ENCODE measurements at places on chromosomes 5 and 9. TPM values are rescaled to one million over a fixed set of nuclear protein-coding genes. Genes with fewer than 3 reads are reported as not detected.

CBY3 gene
- total RNA-seq, result 0.63 TPM

DDX4 gene
- total RNA-seq, result 0.19 TPM

GRCh38 chr9:134723491-134724190, 82.0 kb downstream of the COL5A1 start:
- H3K4me3 ChIP-seq, result no peak overlapping the region
- H3K27me3 ChIP-seq, result peaks cover 3% of the 10 kb centered on the region
- H3K27ac ChIP-seq, result no peak overlapping the region
- H3K36me3 ChIP-seq, result no peaks in the 10 kb centered on the region
- no peak for DNase-seq

AQP3 gene
- 3.2 TPM for total RNA-seq

All from activated CD4-positive, alpha-beta T cell treated with anti-CD3 and anti-CD28 coated beads, Interleukin-2, amount 10 ng/mL, durations not matched to agents 24 days and 14 days (primary cell).